ENCODE measurements at places on chromosomes 16 and 17.

- DNase-seq, result peak; percentile 1
These were observed 97.1 kb upstream of the HS3ST3A1 start for GRCh38 chr17:13698832-13699231.

DNA sequence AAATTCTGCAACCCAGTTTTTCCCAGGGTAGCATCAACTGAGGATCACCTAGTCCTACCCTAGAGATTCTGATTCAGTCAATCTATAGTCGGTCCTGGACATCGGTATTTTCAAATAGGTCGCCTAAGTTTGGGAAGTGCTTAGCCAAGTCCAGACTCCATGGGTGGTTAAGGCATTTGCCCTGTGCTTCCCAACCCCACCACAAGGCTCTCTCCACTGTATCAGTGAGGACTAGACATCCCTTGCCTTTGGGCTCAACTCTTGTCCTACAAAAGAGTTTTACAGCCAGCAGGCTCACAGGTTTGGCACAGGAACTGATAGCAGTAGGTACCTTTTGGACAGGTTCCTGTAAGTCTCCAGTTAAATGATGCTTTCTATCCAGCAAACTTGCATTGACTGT, 13.8 kb downstream of the HYDIN start:
- no peak for DNase-seq

- DNase-seq, result no peak
These were observed 242.5 kb downstream of the BCAS3 start for GRCh38 chr17:60920107-60920506.

GRCh38 chr17:55266051-55266957, 1.5 kb downstream of the HLF start:
- no peak for DNase-seq

DNA sequence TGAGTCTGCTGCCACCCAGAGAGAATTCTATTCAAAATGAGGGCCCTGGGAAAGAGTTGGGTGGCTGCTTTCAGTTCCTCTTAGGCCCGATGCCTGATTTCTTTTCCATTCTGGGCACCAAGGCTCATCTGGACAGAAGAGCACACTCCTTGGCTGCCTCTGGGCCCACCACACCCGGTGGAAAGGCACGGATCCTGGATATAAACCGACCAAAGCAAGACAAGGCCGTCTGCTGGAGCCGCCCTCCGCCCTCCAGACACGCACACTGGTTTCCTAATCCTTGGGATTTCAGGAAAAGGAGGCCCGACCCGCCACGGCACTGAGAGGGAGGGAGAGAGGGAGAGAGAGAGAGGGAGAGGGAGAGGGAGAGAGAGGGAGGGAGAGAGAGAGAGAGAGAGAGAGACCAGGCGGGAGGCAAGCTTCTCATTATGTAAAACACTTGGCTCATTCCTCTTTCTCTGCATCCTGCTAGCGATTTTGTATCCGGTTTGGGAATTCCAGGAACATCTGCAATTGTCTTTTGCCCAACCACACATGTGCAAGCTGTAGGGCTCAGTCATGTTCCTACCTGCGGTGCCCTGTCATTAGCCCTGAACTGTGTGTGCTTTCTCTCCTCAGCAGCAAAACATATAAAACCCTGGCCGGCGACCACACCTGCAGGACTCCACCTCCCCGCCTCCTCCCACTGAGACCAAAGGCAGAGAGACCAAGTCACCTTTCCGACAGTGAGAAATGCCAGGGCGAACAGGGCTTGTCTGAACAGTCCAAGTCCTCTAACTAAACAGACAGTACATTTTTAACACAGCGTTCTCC, 347.2 kb downstream of the SOX9 start:
- DNase-seq, result no peak

DNA sequence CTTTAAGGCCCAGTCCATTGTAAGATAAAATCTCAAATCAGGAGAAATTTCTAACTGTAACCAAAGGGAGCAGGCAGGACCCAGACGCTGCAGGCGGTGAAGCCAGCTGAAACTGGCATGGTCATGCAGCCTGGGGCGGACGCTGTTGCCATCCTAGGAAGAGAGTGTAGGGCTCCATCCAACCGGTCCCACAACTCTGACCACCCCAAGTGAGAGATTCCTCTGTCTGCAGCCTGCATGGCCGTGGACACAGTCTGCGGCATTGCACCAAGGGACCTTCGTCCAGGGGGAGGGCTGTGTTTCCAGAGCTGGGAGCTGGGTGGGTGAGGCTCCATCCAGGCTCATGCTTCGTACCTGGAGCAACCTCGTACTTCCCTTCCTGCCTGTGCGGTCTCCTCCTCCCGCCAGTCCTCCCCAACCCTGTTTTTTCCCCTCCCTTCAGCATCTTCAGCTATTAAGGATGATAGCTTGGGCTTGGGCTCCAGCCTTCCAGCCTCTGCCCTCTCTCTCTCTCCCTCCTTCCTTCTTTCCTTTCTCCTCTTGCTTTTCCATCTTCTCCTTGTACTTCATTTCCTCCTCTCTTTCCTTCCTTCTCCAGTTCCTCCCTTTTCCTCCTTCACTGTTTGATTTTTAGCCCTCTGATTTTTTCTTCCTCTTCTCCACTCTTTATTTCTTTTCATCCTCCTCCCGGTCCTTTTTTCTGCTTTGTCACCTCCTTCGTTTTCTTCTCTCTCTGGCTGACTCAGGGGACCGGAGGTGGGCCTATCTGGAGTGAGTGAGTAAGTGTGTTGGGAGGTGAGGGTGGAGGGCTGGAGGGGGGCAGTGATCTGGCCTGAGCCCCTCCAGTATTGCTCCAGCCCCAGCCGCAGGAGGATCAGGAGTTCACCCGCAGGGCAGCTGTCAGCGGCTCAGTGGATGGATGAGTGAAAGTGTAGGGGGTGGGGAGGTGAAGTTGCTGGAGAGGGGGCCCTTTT, 17.0 kb upstream of the LHX1 start:
- no peak for DNase-seq

GRCh38 chr16:89361751-89362539, 128.4 kb downstream of the ANKRD11 start:
- no peak for DNase-seq

GRCh38 chr17:78365561-78366108, 5.8 kb upstream of the SOCS3 start:
- DNase-seq, result no peak

DNA sequence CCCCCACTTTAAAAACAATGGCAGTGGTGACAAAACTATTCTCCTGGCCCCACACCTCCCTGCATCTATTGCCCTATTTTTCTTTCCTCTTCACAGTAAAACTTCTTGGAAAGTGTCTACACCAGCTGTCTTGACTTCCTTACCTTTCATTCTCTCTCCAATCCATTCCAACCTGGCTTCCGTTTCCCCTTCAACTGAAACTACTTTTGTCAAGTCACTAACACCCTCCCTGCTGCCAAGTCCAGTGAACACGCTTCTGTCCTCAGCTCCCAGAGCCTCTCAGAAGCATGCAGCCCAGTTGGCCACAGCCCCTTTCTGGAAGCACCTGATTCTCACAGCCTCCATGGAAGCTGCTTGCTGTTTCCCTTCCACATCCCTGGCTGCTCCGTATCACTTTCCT, 4.0 kb upstream of the SCN4A start:
- DNase-seq, result no peak

- DNase-seq, result no peak
These were observed 10.2 kb downstream of the COX4I1 start for GRCh38 chr16:85809645-85810044.

Measured in CD4-positive, alpha-beta T cell treated with Interleukin-17A for 1 hour (primary cell).